ENCODE measurements at places on chromosomes 4 and X.

GRCh38 chr4:3399277-3400194 lies 42.2 kb upstream of the HGFAC start:
- DNase-seq: no peak

- DNase-seq: no peak
Measured at GRCh38 chr4:2217726-2218125, 24.2 kb downstream of the HAUS3 start.

DNA sequence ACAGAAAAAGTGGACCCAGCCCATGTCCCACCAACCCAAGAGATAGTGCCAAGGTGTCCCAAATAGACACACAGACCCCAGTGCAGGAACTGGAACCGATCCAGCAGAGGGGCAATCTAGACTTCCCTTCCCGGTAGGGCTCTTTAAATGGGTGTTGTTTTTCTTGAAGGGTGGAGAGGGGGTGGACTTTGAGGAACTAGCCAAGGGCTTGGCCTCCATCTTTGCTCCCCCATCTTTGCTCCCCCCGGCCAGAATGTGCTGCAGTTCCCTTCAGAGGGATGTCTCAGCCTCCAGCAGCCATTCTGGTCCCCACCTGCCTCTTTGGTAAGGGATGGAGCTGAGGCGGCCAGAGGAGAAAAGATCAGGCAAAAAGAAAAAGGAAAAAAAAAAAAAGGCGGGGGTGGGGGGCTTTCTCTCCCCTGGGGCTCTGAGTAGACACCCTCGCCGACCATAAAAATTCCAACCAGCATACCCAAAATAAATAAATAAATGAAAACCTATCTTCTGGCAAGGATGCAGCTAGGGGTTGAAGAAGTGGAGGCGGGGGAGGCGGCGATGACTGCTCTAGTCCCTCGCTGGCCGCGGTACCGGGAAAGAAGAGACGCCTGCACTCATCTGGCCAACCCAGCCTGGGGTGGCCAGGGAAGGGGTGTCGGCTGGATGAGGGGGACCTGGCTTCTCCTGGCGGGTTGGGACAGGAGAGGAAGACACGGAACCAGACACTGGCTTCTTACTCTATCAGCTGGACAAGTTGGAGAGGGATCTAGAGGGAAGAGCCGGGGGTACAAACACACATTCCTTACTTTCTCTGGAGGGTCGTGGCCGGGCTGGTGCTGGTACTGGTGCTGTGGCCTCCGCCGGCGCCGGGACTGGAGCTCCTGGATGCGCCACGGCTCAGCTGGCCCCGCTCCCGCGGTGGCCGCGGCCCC lies 38.5 kb upstream of the IQSEC2 start:
- no peak for DNase-seq

GRCh38 chrX:21721195-21721594 lies 36.7 kb downstream of the SMPX start:
- DNase-seq: no peak

- DNase-seq: no peak
Measured at GRCh38 chr4:170391066-170391740, 301.4 kb upstream of the AADAT start.

DNA sequence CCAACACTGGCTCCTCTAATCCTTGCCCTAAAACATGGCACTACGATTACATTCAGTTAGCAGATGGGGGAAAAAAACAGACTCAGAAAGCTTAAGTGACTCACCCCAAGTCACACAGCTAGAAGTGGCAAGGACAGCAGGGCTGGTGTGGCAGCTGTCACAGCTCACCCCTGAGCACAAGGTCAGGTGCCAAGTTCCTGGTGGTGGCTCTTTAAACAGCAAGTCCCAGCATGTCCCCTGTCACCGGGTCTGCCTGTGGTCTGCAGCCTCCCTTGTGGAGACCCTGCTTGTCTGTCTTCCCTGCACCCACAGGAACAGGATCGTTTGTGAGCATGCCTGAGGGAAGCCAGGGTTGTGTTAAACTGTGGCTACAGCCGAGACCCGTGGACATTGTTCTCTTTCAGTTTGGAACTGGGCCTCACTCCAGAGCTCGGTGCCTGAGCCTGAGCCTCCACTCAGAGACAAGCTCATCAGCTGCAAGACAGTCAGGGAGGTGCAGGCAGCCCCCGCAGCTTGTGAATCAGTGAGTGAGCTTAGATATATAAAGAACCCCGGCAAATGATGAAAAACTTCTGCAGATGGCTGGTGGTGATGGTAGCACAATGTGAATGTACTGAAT lies 260.8 kb downstream of the BCOR start:
- no peak for DNase-seq

DNA sequence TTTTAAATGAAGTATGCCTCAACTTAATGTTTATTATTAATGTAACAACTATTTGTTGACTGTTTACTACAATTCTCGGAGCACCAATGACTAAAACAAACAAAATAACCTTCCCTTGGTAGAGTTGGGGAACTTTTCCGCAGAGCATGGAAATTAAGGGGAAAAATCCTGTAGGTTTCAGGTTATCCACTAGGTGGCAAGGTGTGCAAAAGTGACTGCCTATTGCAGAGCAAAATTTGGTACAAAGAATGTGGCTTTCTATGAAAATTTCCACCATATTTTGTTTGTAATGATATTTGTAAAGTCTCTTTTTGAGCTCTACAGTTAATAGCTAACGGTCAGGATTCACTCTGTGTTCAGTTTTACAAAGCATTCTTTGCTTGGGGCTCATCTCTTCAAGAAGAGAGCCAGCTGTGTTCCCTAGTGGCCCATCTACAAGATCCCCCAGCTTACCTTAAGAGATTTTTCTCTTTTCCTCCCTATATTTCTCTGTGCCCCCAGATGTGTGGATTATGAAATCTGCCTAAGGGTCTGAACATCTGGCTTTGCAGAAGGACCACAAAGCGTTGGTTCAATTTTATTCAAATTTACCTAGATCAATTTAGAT lies 61.1 kb downstream of the FBXO8 start:
- no peak for DNase-seq

- DNase-seq: no peak
Measured at GRCh38 chrX:116318672-116319071, 117.7 kb upstream of the SLC6A14 start.

DNA sequence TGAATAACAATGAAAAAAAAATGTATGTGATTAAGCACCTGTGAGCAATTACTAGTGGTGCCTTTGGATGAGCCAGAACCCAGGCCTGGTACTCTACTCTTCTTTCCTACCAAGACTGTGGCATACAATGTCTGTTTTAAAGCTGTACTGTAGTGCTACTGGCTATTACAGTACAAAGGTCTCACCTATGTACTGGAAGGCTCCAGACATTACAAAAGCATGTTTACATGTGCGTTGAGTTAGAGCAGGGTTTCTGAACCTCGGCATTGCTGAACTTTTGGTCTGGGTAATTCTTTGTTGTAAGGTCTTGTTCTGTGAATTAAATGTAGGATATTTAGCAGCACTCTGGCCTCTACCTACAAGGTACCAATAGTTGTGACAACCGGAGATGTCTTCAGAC lies 153.8 kb downstream of the SPATA18 start:
- DNase-seq: no peak

- DNase-seq: no peak
Measured at GRCh38 chrX:134660627-134661026, 2.4 kb upstream of the PLAC1 start.

DNA sequence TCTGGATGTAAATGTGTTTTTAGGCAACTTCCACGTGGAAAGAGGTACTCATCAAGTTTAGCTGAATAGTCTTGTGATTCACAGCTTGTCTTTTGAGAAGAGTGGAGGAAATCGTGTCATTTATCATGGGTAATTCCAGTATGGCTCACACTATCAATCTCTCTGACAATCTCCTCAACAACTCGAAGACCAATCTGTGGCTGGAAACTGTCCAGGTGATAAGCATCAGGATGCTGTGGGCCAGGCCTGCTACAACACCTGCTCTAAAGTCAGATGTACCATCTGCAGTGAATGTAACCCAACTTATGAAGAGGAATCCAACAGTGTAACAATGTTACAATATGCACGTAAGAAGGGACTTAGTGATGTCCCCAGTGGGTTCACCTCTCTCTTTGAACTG lies 132.1 kb upstream of the GK2 start:
- DNase-seq: no peak

GRCh38 chrX:151985955-151986354 lies 11.5 kb upstream of the GABRE start:
- no peak for DNase-seq

DNA sequence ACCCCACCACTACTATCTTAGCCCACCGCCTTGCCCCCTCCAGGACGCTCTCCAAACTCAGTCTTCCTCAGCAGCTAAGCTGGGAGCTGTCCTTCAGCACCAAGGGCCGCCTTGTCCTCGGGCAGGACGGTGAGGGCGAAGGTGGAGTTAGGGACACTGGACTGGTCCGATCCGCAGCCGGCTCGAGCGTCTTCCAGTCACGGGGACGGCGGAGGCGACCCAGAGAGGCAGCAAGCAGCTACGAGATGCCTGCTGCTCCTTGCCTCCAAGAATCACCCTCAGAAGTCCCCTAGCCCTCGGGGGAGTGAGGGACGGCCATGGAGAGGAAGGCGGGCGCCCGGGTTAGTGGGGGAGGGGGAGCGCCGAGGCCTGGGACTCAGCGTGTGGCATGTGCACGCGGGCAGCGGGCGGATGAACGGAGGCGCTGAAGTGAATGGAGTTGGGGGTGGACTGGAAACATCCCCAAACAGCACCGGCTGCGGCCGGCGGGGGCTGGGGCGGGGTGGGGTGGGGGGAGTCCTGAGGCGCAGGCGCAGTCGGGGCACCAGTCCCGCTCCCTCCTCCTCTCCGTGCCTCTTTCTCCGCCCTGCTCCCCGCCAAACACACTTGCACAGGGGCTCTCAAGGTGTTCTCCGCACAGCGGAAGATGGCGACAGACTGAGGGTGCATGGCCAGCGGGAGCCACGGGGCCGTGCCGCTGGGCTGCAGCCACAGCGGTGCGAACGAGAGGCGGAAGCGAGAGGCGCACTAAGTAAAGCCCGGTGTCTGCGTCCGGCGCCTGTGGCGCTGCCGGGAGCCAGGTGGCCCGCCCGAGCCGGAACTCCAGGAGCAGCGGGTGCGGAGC lies at the start of gene NALF2:
TSS of gene NALF2 (plus strand) at position 545 of the 844 bp plus-strand sequence. CDS start 957 bp downstream, outside the sequence.
- peak; percentile 28 for DNase-seq

DNA sequence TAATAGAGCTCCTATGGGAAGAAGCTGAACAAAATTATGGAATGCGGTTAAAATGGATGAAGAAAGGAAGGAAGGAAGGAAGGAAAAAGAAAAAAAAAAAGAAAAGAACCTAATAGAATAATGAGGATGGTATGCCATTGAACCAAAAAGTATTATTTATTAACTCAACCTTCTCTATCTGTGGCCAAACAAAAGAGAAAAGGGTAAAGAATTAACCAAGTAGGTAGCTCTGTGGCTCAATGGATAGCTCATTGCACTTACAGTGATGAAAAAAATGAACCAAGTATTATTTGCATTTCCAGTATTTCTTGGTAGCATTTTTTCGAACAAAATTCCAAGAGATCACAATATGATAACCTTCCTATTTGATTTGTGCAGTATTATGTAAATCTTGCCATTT lies 56.9 kb upstream of the SLC39A8 start:
- DNase-seq: no peak

GRCh38 chr4:177964693-177965168 lies 522.5 kb upstream of the AGA start:
- no peak for DNase-seq

DNA sequence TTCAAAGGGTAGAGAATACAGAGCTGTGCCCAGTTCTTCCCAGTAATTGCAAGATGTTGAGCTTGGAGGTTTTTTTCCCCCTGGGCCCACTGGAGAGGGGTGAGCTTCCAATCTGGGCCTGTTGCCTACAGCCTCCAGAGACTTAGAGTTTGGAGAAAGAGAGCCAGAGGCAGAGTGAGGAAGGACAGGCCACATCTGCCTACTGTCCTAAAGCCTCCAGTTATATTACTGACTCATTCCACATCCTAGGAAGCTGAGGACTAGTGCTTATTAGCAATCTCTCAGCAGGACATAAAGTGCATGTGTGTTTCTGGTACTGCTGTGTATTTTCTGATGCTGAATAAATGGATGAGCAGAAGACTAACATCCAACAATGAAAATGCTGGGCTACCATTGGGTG lies 181.0 kb upstream of the MAMLD1 start:
- no peak for DNase-seq

- DNase-seq: no peak
Measured at GRCh38 chr4:1403591-1404572, 2.4 kb downstream of the NKX1-1 start.

GRCh38 chr4:120085705-120086104 lies 19.1 kb upstream of the MAD2L1 start:
- no peak for DNase-seq

DNA sequence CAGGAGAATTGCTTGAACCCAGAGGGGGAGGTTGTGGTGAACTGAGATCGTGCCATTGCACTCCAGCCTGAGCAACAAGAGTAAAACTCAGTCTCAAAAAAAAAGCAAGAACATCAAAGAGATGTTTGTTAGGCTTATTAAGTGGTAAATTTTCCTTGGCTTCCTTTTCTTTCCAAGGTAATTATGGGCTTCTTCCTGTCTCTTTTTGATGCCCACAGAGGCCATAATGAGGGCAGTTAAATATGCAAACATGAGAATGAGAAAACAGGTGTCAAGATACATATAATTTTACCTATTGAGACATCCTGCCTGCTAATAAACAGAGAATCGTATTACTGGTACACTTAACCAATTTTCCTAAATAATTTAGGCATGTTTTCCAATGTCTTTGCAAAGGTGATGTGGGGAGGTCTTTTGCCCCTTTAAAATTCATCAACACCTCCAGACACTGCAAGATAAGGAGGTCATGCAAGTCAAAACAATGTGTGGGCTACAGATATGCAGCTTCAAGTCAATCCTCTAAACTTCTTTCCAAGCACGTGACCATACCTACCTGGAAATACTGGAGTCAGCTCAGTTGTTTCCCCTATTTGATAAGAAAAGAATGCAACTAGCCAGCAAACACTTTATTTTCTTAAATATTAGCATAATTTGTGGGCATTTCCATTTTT lies 2.7 kb downstream of the SLC39A8 start:
- DNase-seq: no peak

DNA sequence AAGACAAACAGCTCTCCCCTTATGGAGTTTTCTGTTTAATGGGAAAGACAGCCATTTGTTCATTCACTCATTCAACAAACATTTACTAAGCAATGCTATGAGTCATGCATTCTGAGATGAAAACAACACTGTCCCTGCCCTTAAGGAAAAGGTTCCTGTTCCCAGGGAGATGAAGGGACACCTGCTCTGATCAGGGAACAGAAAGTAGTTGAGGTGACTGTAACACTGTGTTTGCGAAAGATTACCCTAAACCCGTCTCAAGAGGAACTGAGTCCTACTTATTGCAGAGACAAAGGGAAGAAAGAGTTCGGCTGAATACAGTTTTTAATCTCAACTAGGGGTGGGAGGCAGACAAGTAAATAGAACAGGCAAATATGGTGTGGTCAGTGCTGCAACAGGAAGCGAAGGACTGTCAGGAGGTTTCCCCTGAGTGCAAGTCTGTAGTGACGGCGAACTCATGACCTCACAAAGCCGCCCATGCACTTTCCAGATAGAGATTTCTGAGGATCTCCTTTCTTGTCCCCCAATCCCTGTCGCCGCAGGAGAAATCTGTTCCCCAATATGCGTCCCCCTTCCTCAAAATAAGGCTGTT lies 712 bp downstream of the STX18 start:
- no peak for DNase-seq

GRCh38 chr4:188138227-188138626 lies 1.0 kb upstream of the TRIML1 start:
- no peak for DNase-seq

- DNase-seq: no peak
Measured at GRCh38 chr4:72997409-72997808, 72.1 kb downstream of the COX18 start.
